ENCODE measurements at places on chromosomes 6 and 20.

DNA sequence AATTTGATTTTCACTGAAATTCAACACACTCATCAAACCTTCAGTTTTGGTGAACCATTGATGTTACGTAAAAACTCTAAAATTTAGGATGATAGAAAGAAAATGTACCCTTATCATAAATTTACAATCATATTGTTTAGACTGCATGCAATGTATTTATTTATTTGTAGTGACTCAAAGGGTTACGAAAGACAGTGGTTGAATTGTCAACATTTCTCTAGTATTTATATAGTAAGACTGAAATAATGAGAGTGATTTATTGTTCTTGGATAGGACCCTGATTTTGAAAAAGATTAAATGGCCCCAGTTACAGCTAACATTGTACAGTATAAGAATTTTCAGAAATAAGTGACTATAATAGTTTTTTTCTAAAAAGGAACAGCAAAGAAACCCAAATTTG lies 591.5 kb downstream of the RFPL4B start:
- no peak for DNase-seq

GRCh38 chr6:25579391-25579883 lies 72.6 kb upstream of the SCGN start:
- no peak for DNase-seq

DNA sequence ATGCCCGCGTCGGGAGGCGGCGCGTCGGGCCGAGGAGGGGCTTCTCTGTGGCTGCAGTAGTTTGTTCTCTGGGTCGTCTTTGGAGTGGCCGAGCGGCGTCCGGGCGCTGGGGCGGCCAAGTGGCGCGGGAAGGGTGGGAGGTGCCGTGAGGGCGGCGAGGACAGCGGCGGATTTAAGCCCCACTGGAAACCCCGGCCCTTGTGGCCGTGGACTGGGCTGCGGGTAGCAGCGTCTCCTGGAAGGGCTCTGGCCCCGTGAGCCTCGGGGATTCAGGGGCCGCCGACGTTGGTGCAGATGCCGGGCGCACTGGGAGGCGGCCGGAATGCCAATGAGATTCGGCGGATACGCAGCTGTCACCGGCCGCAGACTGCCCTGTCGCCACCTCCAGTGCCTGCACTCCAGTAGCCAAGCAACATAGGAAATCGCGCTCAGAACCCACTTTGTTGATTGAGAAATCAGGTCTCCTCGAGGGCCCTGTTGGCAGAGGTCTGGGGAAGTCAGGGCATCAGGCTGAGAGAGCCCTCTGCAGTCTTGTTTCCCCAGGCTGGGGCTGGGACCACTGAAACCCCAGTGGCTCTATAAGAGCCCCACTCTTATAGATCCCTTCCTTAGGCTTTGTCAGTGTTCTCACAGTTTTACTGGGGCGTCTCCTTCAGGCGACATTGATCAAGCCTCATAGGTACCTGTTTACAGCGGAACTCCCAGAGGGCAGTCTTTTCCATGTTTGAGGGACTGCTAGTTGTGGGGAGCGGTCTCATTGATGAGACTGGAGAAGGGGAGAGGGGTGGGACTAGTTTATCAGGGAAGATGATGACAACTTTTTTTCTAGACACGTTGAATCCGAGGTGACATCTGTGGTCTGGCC lies 642 bp downstream of the GZF1 start:
- no peak for DNase-seq

DNA sequence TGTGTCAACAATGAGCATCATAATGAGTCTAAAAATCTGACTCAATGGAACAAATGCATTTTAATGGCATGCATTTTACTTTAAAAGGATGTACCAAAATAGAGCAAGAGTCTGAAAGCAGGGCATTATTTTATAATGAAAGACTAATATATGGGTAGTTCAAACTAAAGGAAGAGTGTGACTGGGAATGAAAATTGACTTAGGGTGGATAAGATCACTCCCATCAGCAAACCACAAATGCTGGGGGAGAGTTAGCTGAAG lies 114.7 kb downstream of the SOX4 start:
- DNase-seq: no peak

DNA sequence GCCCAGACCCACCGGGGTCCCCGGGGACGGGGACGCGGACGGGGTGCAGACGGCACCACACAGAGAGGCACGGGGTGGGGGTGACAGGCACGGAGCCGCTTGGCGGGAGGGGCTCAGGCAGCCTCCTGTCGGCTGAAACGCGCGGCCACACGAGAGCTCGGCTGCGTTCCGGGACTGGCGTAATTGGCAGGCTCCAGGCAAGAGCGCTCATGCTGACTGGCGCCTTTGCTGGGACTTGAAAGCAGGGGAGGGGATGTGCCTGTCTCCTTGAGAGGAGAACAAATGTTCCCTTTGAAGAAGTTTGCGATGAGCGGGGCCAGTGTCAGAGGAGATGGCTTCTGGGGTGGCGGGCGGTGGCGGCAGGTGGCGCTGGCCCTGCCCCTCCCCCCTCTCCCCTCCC lies 25.8 kb downstream of the BHLHE23 start:
- DNase-seq: peak; percentile 59

- no peak for DNase-seq
These were observed 16.5 kb downstream of the KPNA5 start for GRCh38 chr6:116697480-116697879.

- no peak for DNase-seq
These were observed 4.7 kb upstream of the MAP3K4 start for GRCh38 chr6:160986851-160987250.

DNA sequence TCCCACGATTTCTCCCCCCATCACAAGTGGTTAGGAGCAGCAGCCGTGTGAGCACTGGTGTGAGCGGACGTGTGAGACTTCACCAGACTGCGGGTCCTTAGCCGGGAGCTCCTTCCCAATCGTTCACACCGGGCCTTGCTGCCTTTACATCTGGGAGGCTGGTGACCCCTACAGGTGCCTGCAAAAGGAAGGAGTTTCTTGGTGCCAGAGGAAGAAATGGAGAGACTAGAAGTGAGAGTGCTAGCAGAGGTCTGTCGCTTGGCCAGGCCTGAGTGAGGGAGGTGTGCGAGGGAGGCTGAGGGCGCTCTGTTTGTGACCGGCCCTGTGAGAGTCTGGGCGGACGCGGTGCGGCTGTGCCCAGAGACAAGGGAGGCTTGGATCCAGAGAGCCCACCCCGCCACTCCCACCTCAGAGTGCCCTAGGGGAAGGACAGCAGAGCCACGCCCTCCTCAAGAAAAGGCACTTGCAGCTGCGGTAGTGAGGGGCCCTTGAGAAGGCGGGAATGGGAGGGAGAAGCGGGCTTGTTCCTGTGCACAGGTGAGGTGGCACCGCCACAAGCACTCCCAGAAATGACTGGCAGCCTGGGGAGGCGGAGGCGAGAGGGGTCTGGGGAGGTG lies 10.0 kb upstream of the ARMC2 start:
- no peak for DNase-seq

DNA sequence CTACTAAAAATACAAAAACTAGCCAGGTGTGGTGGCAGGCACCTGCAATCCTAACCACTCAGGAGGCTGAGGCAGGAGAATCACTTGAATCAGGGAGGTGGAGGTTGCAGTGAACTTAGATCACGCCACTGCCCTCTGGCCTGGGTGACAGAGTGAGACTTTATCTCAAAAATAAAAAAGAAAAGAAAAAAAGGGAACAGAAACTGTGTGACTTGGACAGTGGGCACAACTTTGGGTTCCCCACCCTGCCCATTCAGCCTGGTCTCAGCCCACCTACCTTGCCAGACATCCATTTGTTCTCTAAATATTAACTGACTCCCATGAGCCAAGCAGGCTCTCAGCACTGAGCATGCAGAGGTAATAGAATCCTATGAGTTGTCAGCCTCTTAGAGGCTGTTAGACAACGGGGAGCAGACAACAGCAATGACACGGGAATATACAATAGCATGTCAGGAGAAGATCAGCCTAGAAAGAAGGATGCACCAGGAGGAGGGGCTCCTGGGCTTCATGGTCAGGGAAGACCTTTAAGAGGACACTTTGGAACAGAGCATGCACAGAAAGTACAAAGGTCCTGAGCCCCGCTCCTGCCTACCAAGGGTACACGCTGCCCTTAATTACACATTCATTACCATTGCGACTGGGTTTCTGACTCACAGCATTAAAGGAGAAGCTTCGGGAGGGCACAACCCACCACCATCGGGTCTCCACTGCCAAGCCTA lies 20.0 kb downstream of the FAM209B start:
- DNase-seq: no peak

DNA sequence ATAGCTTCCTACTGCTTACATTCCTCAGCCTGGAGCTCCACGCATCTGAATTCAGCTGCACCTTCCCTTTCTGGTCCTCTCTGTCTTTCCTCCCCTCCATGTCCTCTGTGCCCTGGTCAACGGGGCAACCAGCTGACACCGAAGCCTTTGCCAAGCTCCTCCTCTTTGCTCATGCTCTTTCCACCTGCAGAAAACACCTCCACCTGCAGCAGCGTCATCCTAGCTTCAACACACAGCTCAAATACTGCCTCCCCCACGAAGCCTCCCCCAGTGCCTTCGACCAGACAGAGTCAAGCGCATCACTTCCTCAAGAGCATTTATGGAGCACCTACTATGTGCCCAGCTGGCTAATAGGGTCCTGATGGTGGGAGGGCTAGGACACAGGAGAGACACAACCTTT lies 9.2 kb downstream of the CDH22 start:
- no peak for DNase-seq

DNA sequence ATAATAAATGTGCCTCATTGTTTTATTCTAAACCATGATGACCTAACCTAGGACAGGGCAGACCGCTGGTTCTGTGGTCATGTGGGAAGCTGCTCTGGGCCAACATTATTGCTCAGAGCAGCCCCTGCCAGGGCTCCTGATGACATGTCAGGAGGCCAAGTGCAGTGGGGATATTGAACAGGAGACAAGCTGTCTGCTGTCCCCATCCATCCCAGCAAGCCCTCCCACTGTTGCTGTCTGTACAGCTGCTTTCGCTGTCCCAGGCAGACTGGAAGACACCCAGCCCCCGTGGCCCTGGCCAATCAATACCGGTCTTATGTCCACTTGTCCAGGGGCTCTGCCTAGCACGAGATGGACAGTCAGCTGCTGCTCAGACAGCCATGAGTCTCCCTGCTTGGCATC lies 43.2 kb upstream of the FNDC1 start:
- DNase-seq: no peak

DNA sequence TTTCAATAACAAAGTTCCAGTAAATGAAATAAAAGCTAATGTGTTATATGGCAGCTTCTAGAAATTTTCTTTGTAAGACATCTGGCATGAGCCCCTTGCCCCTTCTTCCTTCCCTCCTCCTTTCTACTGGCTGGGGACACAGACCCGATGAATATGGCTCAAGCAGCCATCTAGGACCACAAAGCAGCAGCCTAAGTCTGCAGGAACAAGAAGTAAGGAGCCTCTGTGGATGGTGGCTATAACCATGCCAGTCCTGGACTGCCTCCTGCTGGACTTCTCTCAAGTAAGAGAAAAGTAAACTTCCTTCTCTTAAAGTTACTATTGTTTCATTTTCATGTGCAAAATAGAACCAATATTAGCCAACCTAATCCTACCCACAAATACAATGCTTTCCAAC lies 114.9 kb upstream of the DST start:
- no peak for DNase-seq

DNA sequence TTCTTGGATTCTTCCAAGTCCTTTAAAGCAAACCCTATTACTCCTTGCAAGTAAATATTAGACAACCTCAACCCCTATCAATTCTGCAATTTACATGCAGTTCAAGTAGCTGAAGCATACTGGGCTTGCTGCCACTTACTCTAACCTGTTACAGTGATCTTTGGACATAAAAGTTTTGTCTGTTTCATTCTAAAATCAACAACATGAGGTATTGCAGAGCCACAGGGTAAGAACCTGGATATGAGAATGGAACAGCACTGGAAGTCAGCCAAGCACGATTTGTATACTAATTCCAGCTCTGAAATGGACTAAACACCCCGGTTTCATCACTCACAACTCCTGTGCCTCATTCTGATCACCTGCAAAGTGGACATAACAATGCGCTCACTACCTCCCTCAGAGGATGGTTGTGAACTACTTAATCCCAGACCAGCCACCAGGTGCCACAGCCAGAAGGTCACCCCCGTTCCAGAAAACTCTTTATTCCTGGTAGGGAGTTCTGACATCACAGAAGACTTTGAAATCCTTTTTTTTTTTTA lies 270.0 kb downstream of the ADGB start:
- no peak for DNase-seq

DNA sequence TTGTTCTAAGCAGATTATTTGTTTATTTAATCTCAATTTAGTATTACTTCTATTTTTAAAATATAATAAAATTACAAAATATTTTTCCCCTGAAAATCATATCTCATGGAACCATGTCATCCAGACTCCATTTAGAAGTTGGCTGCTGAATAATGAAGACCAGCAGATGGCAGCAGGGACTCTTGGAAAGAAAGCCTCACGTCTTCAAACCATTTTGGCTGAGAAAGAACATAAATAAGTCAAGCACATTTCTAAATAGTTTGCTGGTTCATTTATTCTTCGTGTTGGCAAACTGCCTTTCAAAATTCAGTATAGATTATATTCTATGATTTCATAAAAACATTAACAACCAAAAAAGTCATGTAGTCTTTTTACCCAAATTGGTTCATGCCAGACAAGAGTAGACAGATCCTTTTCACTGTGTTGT lies 71.7 kb downstream of the RCAN2 start:
- DNase-seq: peak; percentile 40

GRCh38 chr6:13131935-13132661 lies 196.2 kb downstream of the TBC1D7 start:
- no peak for DNase-seq

DNA sequence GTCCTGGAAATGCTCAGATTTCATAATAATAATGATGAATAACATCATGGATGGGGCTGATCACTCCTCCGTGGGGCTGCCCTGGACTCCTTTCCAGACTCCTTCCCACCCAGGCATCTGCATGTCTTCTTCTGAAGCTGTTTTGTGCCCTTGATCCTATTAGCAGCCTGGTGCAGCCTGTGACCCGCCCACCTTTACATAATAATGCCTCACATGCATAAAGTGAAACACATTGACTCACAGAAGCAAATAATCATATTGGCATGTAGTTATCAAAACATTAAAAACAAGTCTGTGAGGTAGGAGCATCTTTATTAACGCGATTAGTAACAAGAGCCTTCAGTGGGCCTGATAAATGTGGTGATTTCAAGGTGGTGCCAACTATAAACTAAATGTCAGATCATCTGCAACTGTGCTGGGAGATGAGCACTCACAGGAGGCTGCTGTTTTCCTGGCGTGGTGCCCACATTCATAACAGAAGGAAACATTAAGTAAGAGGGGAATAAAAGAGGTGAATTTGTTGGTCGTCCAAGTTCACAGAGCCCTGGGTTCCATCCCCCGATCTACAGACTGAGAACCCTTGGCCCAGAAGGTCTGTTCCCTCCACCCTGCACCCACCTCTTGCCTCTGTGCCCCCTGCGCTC lies 344.7 kb downstream of the CDH4 start:
- no peak for DNase-seq

- no peak for DNase-seq
These were observed 434.8 kb downstream of the ADGRB3 start for GRCh38 chr6:69069881-69070280.

GRCh38 chr6:31771992-31772358 lies 5.2 kb downstream of the VWA7 start:
- no peak for DNase-seq
